ENCODE measurements at places on chromosomes 12 and 14. TPM values are rescaled to one million over a fixed set of nuclear protein-coding genes. Genes with fewer than 3 reads are reported as not detected.
A peak's percentile ranks its signal among the peaks of the same experiment; 100 is the strongest.

STRAP gene
- 68.3 TPM for total RNA-seq

- DNase-seq = no peak
Observed at GRCh38 chr14:47921133-47921532, 245.7 kb upstream of the MDGA2 start.

- peak; percentile 56 for DNase-seq
Observed at GRCh38 chr12:6265038-6265405, 45.5 kb upstream of the PLEKHG6 start.

DNA sequence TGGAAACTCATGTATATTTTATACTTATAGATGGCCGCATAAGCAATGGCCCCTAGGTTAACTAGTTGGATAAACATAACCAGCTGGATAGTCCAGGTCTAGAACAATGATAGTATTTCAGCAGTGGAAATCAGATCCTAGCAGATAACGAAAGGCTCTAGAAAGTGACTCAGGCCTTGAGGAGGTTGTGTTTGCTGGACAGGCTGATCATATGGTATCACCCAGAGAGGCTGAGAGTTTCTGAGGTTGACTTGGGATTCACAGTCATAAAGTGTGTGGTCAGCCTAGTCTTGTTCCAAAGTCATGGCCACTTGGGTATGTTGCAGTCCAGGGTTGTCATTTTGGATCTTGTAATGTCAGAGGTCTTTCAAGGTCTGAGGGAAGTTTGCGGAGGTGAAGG lies 16.8 kb downstream of the FLVCR2 start:
- DNase-seq = no peak

- DNase-seq = no peak
Observed at GRCh38 chr14:45664668-45665356, 411.8 kb upstream of the MIS18BP1 start.

- no peak for DNase-seq
Observed at GRCh38 chr14:90105756-90106155, 44.0 kb downstream of the KCNK13 start.

GRCh38 chr12:38523920-38524319 lies 207.3 kb downstream of the ALG10B start:
- DNase-seq = no peak

DNA sequence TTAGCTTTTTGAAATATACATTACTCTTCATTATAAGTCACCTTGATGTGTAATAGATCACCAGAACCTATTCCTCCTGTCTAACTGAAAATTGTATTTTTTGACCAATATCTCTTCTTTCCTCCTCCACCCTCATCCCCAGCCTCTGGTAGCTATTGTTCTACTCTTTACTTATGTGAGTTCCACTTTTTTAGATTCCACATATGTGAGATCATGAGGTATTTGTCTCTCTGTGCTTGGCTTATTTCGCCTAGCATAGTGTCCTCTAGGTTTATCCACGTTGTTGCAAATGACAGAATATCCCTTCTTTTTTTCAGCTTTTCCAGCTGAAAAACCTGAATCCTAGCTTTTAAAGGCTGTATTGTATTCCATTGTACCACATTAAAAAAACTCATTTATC lies 82.1 kb downstream of the MIPOL1 start:
- no peak for DNase-seq
